ENCODE measurements at places on chromosomes 6 and 20.

- no peak for DNase-seq
Observed at GRCh38 chr6:22263748-22264147, 33.1 kb downstream of the PRL start.

DNA sequence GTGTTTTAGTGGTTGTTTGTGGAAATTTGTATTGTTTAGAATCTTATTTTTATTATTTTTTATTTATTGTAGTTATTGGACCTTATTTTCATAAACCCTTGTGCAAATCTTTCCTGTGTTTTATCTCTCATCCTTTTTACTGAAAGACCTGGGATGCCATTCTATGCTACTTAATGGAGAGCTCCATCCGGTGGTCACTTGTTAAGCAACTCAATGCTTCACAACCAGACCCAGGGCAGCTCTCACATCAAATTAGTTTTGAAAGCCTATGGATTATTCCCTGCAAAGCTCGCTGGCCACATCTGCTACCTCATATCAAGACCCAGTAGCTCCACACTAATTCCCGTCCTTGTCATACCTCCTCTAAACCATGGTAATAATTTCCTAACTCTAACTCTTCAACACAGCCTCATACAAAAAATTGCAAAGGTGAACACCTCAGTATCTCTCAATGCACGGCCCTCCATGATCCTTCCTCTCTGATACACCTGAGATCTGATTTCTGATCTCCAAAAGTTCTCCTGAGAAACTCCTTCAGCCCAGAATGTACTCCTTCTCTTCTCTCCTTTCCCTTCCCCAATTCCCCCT is 296.6 kb upstream of the MANEA start:
- no peak for DNase-seq

GRCh38 chr6:83199863-83200225 is 6.7 kb downstream of the RWDD2A start:
- DNase-seq, result no peak

DNA sequence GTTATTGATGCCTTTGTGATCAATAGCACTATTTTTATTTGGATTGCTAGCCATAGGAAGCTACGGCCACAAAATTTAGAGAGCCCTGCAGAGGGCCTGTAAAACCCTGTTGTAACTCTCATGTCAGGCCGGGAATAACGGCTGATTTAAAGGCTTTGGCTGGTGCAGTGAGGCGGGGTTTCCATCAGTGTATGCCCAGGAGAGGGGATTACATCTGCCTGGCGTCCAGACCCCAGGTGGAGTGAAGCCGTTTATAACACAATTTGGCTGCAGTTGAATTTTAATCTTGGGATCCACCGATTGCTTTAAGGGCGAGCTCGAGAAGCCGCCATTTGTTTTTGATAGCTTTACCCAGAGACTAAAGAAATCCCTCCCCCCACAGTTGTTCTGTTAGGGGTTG is 29.1 kb upstream of the APCDD1L start:
- no peak for DNase-seq

DNA sequence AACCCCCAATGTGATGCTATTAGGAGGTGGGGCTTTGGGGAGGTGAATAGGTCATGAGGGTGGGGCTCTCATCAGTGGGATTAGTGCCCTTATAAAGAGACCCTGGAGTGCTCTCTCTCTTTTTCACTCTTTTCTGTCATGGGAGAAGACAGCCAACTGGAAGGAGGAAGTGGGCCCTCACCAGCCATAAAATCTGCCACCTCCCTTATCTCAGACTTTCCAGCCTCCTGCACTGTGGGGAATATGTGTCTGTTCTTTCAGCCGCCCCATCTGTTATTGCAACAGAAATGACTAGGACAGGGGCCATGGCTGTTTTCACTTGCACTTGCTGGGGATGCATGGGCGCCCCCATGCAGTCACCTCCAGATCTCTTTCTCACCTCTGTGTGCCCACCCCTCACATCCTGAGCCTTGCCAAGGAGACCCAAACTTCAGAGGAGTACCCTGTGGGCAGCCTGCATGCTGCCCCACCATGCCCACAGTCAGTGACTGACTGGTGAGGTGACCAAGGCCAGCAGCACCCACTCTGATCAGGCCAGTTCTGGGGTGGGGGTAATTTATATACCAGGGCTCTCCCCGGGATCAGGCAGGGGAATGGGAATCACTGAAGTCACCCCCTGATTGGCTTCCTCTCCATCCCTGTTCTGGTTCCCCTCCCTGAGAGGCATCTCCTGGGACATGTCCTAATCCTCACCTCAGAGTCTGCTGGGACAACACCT is 118.4 kb downstream of the ANKRD60 start:
- no peak for DNase-seq

GRCh38 chr6:34056305-34057108 is 89.4 kb downstream of the GRM4 start:
- no peak for DNase-seq

DNA sequence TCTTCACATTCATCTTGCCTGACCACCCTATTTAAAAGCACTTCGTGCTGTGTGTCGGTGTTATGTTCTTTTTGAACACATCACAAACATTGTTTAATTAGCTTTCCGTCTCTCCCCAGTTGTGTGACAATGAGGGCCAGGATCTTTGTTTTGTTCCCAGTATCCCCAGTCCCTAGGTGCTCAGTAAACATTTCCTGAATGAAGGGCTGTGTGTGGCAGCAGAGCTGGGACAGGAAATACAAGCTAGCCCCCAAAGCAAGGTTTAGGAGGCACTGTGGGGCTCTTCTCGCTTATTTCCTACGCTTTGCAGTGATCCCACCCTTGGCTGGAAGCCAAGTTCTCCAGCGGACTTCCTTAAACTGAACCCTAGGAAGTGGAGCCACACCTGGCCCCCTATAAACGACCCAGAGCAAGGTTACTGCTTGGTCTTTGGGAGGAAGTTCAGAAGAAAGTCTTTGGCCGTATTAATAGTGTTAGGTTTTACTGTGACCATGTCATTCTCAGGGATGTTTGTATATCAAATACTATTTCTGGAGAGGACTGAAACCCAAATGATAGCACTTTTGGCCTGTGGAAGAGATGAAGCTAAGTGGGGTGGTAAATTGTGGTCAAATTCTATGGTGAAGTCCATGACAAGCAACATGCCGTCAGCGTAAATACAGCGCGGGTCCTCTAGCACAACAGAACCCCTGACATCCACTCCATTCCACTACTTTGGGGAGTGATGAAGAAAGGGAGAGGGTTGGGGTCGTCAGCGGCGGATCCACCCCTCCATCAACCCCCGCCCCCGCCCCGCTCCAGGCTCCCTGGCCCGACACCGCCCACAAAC is 570 bp upstream of the FANCE start:
- DNase-seq, result no peak

DNA sequence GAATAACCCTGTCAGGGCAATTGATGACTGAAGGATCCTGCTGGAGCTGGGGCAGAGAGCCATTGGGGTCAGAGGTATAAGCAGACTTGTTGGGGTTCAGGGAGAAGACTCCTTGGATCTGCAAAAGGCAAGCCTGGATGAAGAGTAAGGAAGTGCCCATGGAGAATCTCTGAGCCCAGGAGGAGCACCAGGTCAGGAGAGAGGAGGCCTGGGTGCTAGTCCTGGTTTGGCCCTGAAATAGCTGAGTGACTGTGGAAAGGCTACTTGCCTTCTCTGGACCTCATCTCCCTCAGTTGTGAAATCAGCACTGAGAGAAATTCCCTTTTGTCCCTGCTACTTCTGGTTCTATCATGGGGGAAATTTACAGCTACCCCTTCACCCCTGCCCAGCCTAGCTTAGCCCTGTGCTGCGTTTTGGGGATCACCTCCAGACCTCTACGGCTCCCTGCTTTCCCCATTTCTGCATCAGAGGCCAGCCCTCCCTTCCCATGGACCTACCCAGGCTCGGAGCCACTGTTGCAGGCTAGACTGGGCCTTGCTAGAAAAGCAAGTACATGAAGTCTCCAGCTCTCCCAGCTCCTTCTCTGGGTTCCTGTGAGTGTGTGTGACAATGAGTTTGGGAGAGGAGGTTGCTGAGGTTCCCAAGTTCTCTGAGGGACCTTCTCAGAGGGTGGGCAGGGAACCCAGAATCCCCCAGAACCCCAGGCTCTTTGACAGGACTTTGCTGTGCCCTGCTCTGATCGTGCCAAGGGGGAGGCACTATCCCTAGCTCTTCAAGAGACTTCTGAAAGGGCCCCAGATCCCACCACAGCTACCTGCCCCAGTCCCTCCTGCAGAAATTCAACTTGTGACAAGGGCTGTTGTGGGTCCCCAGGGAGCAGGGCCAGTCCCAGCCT is 2.3 kb upstream of the NCR2 start:
- no peak for DNase-seq

DNA sequence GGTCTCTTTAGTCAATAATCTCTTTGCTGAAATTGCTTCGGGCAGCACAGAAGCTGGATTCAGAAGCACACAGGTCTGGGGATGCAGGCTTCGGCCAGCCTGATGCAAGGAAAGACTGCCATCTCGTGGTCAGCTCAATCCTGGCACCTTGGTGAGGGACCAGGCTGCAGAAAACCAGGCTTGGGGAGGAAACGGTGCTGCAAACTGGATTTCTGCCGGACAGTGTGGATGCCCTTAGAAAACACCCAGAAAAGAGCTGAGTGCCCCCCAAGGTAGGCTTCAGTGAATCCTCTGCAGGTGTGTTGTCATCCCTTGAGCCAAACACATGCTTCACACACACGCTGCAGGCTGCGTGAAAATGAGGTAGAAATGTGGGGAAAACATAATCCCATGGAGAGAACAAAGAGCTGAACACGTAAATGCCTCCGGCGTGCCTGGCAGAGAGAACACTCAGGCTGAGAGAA is 89.8 kb upstream of the PAX1 start:
- DNase-seq, result no peak

DNA sequence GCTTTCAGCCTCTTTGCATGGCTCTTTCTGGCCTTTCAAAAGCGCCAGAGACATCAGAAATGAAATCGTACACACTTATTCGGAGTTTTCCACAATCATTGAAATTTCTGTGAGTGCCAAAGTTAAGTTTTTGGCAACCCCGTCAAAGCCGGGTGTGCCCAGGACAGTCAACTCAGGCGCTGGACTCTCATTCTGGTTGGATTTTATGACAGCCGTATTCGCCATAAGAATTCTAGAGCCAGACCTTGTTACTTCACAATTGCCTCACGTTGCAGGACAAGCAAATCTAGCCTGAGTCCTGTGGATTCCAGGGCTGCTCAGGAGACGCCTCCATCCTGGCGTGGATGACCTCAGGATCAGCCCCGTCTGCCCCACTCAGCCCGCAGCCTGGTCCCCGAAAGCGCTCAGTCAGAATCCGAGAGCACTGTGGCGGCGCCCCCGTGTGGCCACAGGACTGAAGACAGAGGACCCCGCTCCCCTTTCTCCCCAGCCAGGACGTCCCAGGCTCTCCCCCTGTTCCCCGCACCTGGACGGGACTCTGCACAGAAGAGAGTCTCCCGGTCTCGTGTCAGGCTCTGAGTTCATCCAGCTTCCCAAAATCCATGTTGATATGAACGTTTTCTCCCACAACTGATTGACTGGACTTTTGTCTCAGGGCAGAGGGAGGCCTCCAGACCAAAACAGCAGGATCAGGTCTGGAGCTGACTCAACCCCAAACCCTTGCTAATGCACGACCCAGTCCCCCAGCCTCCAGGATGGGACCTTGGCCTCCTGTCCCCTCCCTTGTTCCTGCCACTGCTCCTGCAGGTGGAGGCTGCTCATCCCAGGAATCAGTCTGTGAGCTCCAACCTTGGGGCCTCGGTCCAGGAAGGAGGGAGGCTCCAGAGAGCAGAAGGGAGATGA is 38.2 kb downstream of the MICA start:
- DNase-seq, result peak; percentile 86

GRCh38 chr20:57834306-57835073 is 124.7 kb upstream of the PMEPA1 start:
- DNase-seq, result no peak

GRCh38 chr6:23483896-23484295 is 642.1 kb upstream of the NRSN1 start:
- DNase-seq, result no peak

DNA sequence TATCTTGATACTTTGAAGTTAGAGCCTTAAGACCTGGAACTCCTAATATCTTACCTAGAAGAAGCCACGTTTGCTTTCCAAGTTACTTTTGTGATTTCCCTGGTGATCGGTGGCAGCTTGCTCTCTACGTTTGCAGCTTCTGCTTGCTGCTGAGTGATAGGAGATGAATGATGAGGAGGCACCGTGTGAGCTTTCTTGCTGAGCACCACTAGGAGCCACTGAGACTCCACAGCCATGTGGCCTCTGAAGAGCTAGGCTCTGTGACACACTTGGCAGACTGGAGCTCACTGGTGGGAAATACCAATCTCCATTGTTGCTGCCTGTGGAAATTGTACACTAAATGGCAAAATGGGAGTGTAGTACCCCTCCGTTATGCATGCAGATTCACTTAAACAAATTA is 161.8 kb downstream of the IBTK start:
- no peak for DNase-seq

DNA sequence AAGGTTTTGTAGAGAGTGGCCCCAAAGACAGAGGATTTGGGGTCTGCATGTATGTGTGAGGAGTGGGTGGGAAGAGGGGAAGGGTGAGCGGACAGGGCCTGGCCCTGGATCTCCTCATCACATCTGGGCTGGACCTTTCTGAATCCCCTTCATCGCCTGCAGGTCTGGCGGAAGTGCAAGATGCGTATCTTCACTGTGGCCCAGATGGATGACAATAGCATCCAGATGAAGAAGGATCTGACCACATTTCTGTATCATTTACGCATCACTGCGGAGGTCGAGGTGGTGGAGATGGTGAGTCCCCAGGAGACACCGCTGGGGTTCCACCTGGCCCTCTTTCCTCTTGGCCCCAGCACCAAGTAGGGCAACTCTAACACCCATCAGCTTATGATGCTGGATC is 24.4 kb downstream of the SLC12A5 start:
- DNase-seq, result no peak

DNA sequence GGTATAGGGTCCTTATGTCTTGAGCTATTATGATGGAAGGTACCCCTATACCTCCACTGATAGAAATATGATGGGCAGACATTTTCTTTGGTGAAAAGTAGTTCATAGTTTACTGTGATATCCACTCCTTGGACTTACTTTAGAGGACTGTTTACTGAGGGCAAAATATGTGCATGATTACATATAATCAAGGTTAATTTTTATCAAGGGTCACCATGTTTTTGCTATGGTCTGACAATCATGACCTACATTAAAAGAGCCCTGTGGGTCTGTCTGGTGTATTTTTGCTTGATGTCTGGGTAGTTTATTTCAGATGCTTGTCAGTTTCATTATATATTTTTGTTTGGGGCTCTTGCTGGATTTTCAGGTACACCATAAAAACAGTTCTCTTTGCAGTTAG is 40.1 kb downstream of the CDKAL1 start:
- DNase-seq, result no peak

- no peak for DNase-seq
Observed at GRCh38 chr6:109623288-109623687, 67.7 kb downstream of the AK9 start.

GRCh38 chr20:347317-347639 is 367 bp downstream of the NRSN2 start:
- no peak for DNase-seq

- no peak for DNase-seq
Observed at GRCh38 chr6:125215252-125215819, 61.8 kb downstream of the TPD52L1 start.

GRCh38 chr6:17638212-17638715 is 38.2 kb downstream of the FAM8A1 start:
- DNase-seq, result no peak
